ENCODE measurements at places on chromosomes 6 and 20.

DNA sequence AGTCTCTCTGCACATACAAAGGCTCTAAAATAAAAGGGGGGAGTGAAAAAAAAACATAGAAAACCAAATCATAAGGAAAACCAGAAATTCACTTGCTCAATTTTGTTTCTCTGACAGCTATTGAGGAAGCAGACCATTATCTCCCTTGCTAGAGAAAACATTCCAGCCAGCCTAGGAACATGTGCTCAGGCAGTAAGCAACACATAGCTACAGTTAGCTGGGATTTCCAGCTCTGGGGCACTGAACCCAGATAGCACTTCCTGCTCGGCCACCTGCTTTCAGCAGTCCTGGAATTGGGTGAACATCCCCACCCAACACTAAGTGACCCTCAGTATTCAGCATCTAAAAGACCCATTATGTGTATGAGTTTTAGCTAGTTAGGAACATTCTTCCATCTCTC lies 61.3 kb downstream of the TNFRSF21 start:
- no peak for DNase-seq

DNA sequence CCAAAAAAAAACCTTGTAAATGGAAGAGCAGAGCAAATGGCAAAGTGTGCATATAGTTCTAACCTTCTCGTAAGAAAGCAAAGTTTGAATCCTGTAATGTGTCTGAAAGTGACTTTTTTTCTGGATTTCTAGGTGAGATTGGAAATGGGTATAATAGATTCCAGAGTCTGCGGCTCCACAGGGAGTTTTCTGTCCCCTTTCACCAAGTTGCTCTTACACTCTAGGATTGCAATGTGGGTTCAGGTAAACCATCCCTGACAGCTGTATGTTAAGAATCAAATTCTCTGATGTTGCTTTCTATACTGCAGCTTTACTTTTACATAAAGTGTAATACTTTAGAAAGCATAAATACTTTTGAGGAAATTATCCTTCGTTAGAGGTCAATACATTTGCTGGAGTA lies 260.1 kb downstream of the PRL start:
- no peak for DNase-seq

DNA sequence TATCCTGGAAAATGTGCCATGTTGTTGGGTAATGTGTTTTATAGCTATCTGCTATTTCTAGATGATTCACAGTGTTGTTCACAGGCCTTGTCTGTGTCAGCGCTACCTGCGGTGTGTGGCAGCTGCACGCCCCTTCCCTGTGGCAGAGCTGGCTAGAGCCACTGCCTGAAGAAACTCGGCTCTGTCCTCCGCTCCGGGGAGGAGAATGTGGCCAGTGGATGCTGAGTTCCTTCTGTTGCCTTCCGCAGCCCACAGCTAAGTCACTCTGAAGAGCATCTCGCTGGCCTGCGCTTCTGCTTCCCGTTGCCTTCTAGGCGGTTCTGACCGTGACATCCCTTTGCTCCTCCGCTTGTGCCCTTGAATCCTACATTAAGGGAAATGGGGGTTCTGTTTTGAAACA lies 135.1 kb downstream of the PLG start:
- peak; percentile 54 for DNase-seq

GRCh38 chr6:96653181-96653580 lies 90.3 kb downstream of the FHL5 start:
- no peak for DNase-seq

DNA sequence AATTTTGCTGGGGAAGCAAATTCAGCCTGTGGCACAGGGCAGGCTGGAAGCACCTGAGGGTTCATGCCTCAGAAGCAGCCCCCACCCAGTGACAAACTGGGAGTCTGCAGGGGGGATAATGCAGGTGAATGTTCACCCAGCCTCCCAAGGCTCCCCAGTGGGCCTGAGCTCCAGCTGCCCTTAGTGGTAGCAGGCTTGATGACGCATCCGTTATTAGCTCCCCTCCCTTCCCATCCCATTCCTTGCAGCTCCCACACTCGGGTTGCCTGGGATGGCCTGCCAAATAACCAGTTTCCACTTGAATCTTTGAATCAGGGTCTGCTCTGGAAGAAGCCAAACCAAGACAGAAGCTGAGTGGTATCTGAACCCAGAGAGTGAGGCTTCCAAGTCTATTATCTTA lies 15.8 kb downstream of the KCNK15 start:
- no peak for DNase-seq

DNA sequence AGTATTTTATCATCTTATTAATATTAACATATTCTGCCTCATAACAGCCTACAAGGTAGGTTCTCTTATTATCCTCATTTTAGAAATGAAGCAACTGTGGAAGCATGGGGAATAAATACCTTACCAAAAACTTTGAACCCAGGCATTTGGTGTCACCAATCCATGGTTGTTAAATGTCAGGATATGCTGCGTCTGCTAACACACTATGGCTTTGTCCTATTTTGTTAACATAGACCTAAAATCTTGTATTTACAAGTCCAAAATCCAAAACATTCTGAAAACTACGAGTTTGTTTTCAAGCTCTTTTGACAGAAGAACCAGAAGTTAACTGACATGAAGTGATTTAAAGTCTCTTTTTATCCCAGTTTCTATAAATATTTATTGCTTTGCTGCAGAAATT lies 53.4 kb downstream of the BMP5 start:
- no peak for DNase-seq

- DNase-seq = no peak
Observed at GRCh38 chr6:86147311-86147710, 504.6 kb upstream of the SYNCRIP start.

GRCh38 chr20:33914919-33915318 lies 78.8 kb upstream of the RALY start:
- no peak for DNase-seq

GRCh38 chr6:166637812-166638572 lies 10.9 kb upstream of the RPS6KA2 start:
- DNase-seq = no peak

GRCh38 chr20:43554369-43554768 lies 4.5 kb upstream of the SGK2 start:
- no peak for DNase-seq

GRCh38 chr6:123515715-123516114 lies 121.0 kb downstream of the TRDN start:
- DNase-seq = no peak

- no peak for DNase-seq
Observed at GRCh38 chr6:104256646-104257045, 603.1 kb downstream of the HACE1 start.

DNA sequence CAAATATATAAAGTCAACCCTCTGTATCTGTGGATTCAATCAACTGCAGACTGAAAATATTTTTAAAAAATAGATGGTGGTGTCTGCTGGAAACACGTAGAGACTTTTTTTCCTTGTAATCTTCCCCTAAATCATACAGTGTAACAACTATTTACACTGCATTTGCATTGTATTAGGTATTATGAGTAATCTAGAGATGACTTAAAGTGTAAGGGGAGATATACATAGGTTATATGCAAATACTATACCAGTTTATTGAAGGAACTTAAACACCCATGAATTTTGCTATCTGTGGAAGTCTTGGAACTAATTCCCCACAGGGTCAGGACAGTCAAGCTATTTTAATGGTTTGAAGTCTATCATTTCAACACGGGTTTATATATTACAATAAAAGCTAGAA lies 10.2 kb downstream of the HDAC2 start:
- no peak for DNase-seq

Data from posterior vena cava (tissue), 2 donors.